ENCODE measurements at places on chromosomes 5 and 9.

GRCh38 chr5:10856071-10856470 is 95.0 kb upstream of the DAP start:
- H3K27me3 ChIP-seq: no peaks in the 10 kb centered on the region
- no peak overlapping the region for H3K4me3 ChIP-seq
- no peaks in the 10 kb centered on the region for H3K36me3 ChIP-seq

DNA sequence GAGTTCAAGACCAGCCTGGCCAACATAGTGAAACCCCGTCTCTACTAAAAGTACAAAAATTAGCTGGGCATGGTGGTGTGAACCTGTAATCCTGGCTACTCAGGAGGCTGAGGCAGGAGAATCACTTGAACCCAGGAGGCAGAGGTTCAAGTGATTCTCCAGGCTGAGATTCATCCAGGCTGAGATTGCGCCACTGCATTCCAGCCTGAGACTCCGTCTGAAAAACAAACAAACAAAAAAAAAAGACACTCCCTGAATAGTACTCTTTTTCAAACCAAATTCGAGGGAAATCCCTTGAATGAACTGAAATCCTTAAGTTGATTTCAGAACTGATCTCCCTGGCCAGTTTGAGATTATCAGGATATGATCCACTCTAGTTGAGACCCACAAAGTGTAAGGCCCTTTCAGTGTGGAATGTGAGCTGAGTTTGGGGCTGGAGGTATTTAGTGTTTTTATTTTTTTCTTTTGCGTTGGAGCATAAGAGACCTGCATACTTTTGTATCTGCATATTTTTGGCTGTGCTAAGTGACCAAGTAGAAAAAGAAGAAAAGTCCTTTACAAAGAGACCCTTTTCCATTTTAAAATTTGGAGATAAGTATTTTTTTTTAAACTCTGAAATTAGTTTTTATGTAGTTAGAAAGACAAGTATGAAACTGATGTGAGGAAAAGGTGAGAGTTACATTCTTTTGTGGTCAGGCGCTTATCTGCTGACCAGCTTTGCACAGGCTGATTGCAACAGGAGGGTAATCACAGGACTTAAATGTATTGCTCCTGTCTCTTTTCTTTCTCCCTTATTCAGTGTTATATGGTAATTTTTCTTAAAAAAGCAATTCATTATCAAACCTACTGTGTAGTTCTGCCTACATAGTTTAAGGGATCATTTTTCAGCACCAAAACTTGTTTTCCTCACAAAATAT is 42.9 kb downstream of the TMEFF1 start:
- H3K4me1 ChIP-seq: no peaks in the 10 kb centered on the region
- no peak overlapping the region for H3K27ac ChIP-seq
- no peaks in the 10 kb centered on the region for H3K36me3 ChIP-seq
- no peaks in the 10 kb centered on the region for H3K27me3 ChIP-seq
- DNase-seq: no peak

DNA sequence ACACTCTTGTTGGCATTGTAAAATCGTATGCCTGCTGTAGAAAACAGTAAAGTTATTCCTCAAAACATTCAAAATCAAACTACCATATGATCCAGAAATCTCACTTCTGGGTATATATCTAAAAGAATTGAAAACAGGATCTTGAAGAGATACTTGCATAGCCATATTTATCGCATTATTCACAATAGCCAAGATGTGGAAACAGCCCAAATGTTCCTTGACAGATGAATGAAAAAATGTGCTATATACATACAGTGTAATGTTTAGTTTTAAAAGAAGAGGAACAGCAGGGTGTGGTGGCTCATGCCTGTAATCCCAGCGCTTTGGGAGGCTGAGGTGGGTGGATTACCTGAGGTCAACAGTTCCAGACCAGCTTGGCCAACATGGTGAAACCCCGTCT is 234.1 kb upstream of the DAB2 start:
- no peaks in the 10 kb centered on the region for H3K27me3 ChIP-seq
- DNase-seq: no peak
- H3K36me3 ChIP-seq: no peaks in the 10 kb centered on the region
- H3K27ac ChIP-seq: no peak overlapping the region
- peaks cover 9% of the 10 kb centered on the region for H3K4me1 ChIP-seq
- no peak overlapping the region for H3K4me3 ChIP-seq

- H3K27ac ChIP-seq: no peak overlapping the region
- peaks cover 5% of the 10 kb centered on the region for H3K4me1 ChIP-seq
- DNase-seq: no peak
- no peaks in the 10 kb centered on the region for H3K36me3 ChIP-seq
These were observed 179.4 kb downstream of the SEMA6A start for GRCh38 chr5:116395226-116395625.

DNA sequence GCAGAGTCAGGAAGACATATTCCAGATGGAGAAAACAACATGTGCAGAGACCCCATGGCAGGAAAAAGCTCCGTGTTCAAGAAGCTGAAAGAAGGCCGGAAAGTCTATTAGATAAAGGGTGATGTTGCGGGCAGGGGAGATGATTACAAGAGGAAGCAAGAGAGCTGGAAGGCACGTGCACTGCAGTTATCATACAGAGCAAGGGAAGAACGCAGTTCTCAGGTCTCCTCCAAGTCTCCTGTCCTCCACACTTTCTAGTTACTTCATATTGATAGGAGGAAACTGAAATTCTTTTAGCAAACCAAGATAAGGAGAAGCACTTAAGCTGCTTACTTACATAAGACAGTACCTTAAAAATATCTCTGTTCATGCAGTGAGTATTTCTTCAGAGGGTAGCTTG is 58.3 kb upstream of the PLPP6 start:
- H3K36me3 ChIP-seq: peaks cover 8% of the 10 kb centered on the region
- DNase-seq: no peak
- H3K4me3 ChIP-seq: no peak overlapping the region
- H3K4me1 ChIP-seq: no peaks in the 10 kb centered on the region

DNA sequence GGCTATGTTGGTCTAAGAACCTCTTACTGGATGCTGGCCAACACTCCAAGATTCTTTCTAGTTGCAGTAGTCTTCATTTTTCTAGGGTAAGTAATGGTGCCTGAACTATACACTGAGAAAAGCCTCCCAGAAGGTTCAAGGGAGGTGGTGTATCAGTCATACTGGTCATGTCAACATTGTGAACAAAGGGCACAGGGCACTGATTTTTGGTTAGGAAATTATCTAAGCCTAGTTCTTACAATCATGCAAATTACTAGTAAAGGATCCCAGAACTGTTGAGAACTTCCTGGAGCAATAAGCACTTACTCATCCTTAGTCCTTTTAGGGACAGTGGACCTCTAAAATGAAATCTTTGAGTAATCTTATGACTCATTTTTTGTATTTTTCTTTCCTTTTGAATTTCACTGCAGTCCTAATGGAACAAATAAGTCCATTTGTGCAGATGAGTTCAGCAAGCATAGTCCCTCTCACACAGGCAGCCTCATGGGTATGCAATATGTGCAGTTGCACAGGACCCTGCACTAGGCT is 21.1 kb upstream of the CDC42SE2 start:
- no peak overlapping the region for H3K4me3 ChIP-seq
- no peaks in the 10 kb centered on the region for H3K27me3 ChIP-seq
- no peak overlapping the region for H3K27ac ChIP-seq
- no peaks in the 10 kb centered on the region for H3K4me1 ChIP-seq
- no peaks in the 10 kb centered on the region for H3K36me3 ChIP-seq

- no peak for DNase-seq
- peaks cover 2% of the 10 kb centered on the region for H3K4me1 ChIP-seq
- no peaks in the 10 kb centered on the region for H3K27me3 ChIP-seq
- no peak overlapping the region for H3K4me3 ChIP-seq
- no peaks in the 10 kb centered on the region for H3K36me3 ChIP-seq
These were observed 8.9 kb upstream of the PALM2AKAP2 start for GRCh38 chr9:109771087-109771486.

DNA sequence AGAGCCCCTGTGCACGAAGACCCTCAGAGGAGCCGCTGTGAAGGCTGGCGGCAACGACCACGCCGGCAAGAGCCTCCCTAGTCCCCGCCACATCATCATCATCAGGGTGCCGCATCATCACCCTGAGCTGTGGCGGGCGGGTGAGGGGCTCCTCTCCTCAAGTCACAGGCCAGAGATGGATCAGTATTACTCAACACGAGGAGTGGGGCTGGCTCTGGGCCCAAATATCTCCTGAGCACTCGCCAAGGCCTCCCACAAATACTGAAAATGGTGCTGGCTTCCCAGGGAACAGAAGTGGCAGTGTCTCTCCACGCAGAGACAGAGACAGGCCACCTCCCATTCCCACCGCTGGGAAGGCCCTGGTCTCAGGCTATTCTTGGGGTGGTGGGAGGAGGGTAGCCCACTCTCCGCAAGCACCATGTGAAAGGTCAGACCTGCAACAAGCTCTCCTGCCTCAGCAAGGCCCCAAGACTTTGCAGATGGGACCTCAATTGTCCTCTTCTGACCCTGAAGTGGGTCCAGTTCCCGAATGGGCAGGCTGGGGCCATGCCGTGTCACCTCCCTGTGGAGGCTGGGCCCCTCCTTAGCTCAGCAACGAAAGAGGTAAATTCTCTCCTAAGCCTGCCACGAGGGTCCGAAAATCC is 39.3 kb upstream of the ZNF354A start:
- H3K27me3 ChIP-seq: no peaks in the 10 kb centered on the region
- H3K4me3 ChIP-seq: no peak overlapping the region
- H3K27ac ChIP-seq: no peak overlapping the region
- H3K4me1 ChIP-seq: no peaks in the 10 kb centered on the region

DNA sequence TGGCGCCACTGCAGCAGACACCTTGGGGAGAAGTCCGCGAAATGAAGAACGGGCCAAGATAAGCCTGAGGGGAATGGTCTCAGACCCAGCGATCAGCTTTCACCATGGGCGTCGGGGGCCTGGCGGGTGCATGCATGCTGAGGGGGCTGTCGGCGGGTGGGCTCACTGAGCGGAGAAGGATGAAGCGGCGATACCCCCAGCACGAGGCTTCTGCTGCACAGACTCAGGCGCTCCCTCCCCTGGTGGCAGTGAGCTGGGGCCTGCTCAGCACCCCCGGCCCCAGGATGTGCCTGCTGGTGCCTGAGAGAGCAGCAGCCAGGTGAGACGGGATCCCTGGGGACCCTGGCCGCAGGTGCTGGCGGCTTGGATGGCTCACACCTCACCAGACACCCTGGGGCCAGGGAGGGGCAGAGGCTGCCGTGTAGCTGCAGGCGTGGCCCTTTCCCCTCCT is 31.2 kb downstream of the CEP72 start:
- no peak for DNase-seq
- H3K4me1 ChIP-seq: no peaks in the 10 kb centered on the region
- H3K36me3 ChIP-seq: peaks cover 8% of the 10 kb centered on the region
- no peak overlapping the region for H3K27ac ChIP-seq
- no peaks in the 10 kb centered on the region for H3K27me3 ChIP-seq
- no peak overlapping the region for H3K4me3 ChIP-seq

All from liver (tissue), 10 donors.